ENCODE measurements at places on chromosomes 3 and 15. TPM values are rescaled to one million over a fixed set of nuclear protein-coding genes. Genes with fewer than 3 reads are reported as not detected.

GRCh38 chr3:125143538-125143937, 69.0 kb downstream of the SLC12A8 start:
- H3K27ac ChIP-seq = peak overlapping the region; percentile 36
- DNase-seq = no peak
- H3K27me3 ChIP-seq = no peaks in the 10 kb centered on the region
- H3K36me3 ChIP-seq = no peaks in the 10 kb centered on the region
- peaks cover 70% of the 10 kb centered on the region for H3K4me1 ChIP-seq
- no peak overlapping the region for H3K4me3 ChIP-seq

DNA sequence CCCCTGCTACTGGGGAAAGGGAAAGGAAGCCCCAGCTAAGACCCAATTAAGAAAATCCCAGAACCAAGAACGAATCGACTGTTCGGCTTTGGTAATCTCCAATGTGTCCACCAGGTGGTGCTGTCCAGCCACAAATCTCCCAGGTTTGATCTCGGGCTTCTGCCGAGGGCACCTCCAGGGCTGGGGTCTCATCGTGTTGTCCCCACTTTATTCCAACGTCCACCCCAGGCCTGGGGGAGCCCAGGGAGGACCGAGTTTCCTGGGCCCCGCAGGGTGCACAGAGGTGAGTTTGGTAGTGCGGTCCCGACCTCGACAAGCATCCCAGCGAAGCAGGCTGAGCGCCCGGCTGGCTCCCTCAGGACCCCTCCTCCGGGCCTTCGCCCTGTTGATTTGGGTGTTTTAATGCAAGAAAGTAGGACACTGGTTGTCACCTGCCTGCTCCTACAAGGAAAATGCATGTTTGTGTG, 185.1 kb downstream of the GOLGA6L6 start:
- no peaks in the 10 kb centered on the region for H3K27me3 ChIP-seq
- H3K36me3 ChIP-seq = no peaks in the 10 kb centered on the region
- peak; percentile 90 for DNase-seq
- H3K27ac ChIP-seq = no peak overlapping the region

CLEC3B gene
- total RNA-seq = 144 TPM

DNA sequence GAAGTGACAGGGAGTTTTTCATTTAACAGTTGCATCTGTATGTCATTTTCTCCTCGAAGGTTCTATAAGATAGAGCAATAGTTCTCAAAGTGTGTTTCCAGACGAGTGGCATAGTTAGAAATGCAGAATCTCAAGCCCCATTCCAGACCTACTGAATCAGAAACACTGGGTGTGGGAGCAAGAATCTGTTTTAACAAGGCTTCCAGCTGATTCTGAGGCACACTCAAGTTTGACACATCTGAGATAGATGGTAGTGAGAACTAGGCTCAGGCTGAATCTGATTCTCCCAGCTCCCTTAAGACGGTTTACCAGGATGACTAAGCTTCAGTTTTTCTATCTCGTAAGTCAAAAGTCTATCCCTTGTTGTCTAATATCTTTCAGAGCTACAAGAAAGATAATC, 159.8 kb upstream of the NUDT16 start:
- H3K27ac ChIP-seq = no peak overlapping the region
- H3K4me1 ChIP-seq = peaks cover 5% of the 10 kb centered on the region
- no peak for DNase-seq
- no peaks in the 10 kb centered on the region for H3K36me3 ChIP-seq

DNA sequence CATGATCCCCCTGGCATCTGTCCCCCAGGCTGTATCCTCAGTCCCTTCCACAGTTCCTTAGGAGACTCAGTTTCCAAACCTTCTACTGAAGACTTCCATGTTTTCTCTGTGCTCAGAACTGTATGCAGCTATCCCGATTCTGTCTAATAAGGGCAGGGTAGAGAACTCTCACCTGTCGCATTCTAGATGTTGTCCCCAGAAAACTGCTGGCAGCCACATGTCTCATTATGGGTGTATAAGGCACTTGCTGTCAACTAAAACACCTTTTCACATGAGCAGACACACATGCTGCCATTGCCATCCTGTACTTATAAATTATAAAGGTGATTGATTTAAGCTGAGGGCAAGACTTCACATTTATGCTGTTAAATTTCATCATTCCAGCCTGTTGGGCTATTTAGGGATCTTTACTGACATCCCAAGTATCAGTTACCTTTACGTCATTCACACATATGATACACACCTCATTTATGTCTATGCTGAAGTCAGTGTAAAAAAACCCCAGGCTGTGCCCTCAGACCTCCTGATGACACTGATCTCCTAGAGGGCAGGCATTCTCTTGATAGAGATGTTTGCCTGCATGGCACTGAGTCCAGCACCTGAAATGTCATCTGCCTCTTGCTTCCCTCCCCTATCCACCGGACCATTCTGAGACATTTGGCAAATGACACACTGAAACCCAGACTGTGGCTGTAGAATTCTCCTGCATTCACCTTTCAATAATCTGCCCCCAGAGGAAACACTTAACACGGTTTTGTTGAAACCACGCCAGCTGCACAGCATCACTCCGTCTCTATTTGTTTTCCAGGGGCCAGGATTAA, 35.8 kb downstream of the BTD start:
- peaks cover 46% of the 10 kb centered on the region for H3K4me1 ChIP-seq
- no peak for DNase-seq
- peaks cover 5% of the 10 kb centered on the region for H3K36me3 ChIP-seq
- H3K4me3 ChIP-seq = no peak overlapping the region

Measured in esophagus muscularis mucosa (tissue), 4 donors.